Lung (tissue), 17 donors: ENCODE measurements at places on chromosomes 2 and 18.

DNA sequence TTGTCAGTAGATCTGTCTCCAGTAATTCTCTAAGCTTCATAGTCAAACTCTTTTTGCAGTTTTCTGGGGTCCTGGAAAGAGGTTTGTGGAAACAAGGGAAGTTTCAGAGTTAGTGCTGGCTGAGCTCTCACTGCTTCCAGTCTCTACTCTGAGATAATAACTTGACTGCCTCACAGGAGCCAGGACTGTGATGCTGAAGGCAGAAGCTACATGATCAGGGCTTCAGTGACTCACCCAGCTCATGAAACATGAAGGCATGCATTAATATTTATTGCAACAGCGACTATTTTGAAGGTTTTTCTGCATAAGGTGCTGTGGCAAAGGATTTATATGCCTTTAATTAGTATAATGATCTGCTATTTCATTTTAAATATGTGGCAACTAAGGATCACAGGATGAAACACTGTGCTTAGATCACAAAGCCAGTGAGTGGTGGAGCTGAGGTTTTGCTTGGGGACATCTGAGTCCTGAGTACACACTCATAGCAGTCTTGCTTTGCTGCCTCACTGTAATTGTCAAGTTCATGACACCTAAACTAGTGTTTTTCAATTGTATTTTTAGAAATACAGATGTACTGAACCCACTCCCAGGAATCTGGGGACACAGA, 448.4 kb upstream of the GCFC2 start:
- peak; percentile 1 for DNase-seq

DNA sequence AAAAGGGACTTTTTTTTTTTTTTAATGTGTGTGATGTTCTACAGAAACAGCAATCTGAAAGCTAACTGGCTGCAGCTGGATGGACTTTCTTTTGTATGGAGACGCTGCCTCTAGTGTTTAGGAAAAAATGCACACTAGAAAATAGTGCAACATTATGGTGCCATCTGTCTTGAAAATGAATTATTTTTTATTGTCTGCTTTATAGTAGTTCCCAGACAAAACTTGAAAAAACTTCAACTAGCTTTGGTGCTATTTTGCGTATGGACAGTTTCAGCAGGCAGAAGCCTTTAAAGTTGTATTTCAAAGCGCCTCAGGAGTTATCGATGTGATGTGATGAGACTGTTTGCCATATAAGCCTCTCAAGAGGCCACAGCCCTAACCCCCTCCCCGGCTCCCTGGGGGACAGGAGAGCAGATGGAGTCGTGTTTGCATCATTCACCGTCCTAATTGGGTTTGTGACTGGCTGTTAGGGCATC, 86.9 kb downstream of the LTBP1 start:
- peak; percentile 83 for DNase-seq

- DNase-seq, result no peak
Measured at GRCh38 chr18:38460657-38461056, 895.1 kb upstream of the CELF4 start.

DNA sequence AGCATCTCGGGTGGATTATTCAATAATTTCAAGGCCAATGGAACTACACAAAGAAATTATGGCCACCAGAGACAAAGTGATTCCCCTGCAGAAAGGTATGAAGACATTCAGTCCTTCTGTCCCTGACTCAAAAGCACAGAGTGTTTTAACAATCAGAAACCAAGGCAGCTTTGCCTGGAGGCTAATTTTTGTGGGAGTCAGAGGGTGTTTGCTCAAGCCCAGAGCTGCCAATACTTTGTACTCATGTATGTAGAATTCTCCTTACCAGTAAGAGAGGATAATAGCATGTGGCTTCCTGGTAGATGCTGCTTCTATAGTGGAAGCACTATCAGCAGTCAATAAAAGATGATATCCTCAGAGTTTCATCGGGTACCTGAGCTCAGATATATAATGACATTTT, 178.4 kb downstream of the KCNE4 start:
- DNase-seq, result no peak

DNA sequence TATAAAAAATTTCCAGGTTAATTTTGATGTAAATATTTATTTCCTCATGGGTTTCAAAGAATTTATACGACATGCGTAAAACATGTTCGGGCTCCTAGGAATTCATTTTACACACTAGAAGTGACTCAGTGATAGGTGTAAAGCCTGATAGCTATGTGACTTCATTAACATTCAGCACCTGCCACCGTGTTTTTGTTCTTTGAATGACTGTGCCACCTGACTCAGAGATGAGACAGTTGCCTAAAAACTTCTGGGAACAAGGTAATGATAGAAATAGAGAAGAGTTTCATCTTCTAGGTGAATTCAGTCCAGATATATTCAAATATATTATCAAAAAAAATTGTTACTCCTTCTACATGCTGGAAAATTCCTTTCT, 10.0 kb downstream of the IL1R2 start:
- DNase-seq, result no peak

- no peak for DNase-seq
Measured at GRCh38 chr18:2840521-2840920, 6.3 kb upstream of the EMILIN2 start.
